Stimulated activated CD8-positive, alpha-beta memory T cell treated with anti-CD3 and anti-CD28 coated beads, Interleukin-2, amount 100 ng/mL, for 1 hour (primary cell): ENCODE measurements at places on chromosomes 1 and 21.

- no peak for DNase-seq
These were observed 234.6 kb downstream of the BRINP3 start for GRCh38 chr1:190243056-190243455.

DNA sequence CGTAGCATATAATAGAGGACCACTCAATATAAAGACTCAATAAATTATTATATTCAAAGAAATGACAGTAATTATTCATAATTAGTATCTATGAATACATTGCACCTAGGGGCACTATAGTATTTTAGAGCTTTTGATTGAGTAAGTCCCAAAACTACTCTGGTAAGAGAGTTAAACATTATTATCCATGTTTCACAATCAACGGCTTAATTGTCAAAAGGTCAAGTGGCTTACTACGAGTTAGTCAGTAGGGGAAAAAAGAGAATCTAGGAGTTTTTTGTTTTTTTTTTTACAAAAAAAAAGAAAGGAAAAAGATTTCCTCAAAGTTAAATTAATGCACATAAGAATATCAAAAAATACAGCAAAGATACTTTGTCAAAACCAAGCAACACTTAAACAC lies 20.4 kb upstream of the LAMC1 start:
- no peak for DNase-seq

DNA sequence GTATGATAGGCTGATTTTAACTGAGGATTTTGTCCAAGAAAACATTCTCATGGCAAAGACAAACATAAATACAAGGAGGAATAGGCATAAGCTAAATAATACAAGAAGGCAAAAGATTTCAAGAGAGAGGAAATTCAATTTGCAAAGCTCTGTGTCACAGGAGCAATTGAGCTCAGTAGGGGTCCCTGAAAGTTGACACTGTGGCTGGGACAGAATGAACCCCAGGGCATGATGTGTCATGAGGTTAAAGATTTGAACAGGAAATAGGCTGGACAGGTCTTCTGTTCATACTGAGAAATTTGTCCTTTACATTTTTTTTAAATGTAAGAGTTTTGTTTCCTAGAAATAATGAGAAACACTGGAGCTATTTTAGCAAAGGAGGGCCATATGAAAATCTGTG lies 555.4 kb upstream of the NEGR1 start:
- no peak for DNase-seq

DNA sequence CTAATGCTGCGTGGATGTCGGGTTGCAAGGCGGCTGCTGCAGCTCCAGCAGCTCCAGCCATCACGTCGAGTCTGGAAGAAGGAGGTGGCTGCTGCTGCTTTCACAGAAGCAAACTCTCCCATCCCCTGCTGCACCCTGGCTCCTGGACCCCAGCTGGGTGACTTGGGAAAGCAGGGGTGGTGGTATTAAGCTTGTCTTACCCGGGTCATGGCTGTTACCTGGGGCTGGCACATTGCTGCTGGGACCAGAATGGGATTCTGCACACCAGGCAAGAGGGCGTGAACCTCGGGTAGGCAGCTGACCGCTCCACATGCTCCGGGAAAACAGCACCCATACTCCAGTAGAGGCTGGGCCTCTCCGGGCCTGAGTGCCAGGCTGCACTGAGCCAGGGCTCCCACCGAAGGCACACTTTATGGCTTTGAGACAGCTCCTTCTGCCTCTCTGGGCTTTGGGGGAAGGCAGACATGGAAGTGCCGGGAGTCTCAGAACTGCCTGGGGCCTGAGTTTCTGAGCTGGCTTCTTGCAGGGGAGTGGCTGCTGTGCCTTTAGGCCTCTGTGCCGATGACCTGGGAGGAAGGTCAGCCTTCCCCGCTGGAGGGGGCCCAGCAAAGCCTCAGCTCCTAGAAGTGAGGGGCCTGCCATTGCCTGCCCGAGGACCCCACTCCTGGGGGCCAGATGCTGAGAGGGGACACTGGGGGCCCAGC lies 1.2 kb downstream of the SMIM1 start:
- no peak for DNase-seq

- DNase-seq: no peak
These were observed 185.9 kb downstream of the GREM2 start for GRCh38 chr1:240426051-240426450.

- DNase-seq: no peak
These were observed 362.2 kb downstream of the SRGAP2C start for GRCh38 chr1:121546830-121547591.

- no peak for DNase-seq
These were observed 175.8 kb downstream of the TYW3 start for GRCh38 chr1:74908797-74909196.

- no peak for DNase-seq
These were observed 237.8 kb upstream of the ADGRL2 start for GRCh38 chr1:81562934-81563333.

- DNase-seq: no peak
These were observed 68.2 kb downstream of the CLSTN1 start for GRCh38 chr1:9755441-9755995.

GRCh38 chr1:31980835-31981455 lies 32.7 kb upstream of the KHDRBS1 start:
- DNase-seq: no peak

DNA sequence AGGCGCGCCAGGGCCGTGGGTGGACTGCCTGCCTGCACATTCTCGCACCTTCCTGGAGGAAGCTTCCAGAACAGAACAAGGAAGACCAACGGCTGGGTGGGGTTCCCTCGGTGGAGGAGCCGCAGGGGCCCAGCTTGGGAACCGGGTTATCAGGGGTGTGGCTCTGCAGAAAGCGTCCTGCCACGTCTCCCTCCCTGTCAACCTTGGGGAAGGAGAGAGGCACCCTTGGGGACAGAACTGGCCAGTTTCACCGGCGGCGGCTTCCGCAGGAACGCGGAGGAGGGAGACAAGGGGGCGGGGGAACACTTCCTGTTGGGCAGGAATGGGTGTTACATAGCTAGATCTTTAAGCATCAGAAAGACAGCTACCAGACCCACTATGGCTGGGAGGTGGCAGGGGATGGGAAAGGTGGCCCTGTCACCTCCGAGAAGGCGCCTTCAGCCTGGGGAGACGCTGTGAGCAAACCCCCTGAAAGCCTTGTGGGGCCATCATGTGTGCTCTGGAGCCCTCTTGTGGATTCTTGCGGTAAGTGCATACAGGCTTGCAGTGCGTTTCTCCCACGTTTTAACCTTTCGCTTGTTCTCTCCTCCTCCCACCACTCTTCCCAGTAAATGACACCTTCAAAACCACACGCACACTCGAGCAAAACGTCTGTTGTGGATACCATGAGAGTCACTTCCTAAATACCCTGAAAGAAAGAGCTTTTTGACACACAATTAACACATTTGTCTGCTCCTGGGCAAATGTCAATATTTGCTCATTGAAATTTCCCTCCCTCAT lies 3.8 kb upstream of the PLEKHA6 start:
- DNase-seq: peak; percentile 42

GRCh38 chr1:54312796-54313316 lies 93.3 kb downstream of the SSBP3 start:
- no peak for DNase-seq

- no peak for DNase-seq
These were observed 9.7 kb upstream of the ARHGEF16 start for GRCh38 chr1:3444736-3445135.

- no peak for DNase-seq
These were observed 3.3 kb upstream of the GOLT1A start for GRCh38 chr1:204216880-204217647.

- DNase-seq: no peak
These were observed 30.8 kb downstream of the IER5 start for GRCh38 chr1:181119093-181119989.

- DNase-seq: no peak
These were observed 44.4 kb downstream of the COLGALT2 start for GRCh38 chr1:183993132-183993531.

GRCh38 chr1:231940701-231941100 lies 314.1 kb downstream of the DISC1 start:
- DNase-seq: no peak

GRCh38 chr1:54549181-54549924 lies 1.3 kb downstream of the ACOT11 start:
- DNase-seq: no peak

GRCh38 chr1:54926970-54927369 lies 40.0 kb upstream of the DHCR24 start:
- no peak for DNase-seq

DNA sequence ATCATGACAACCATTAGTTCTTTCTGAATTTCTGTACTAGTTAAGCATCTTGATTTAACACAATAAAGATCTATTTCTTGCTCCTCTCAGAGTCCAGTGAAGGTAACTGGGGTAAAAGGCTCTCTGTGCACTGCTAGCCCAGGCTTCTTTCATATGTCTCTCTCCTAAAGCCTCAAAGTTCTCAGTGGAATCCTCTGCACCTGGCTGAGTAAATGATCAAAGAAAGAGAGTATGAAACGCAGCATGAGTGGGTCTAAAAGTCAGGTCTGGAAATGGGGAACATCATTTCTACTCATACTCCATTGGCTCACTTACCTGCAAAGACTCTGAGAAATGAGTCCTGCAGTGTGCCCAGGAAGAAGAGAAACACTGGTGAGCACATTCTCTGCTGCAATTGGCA lies 418.5 kb downstream of the PTPRC start:
- no peak for DNase-seq

- no peak for DNase-seq
These were observed 38.8 kb upstream of the SRSF10 start for GRCh38 chr1:24018611-24019580.

DNA sequence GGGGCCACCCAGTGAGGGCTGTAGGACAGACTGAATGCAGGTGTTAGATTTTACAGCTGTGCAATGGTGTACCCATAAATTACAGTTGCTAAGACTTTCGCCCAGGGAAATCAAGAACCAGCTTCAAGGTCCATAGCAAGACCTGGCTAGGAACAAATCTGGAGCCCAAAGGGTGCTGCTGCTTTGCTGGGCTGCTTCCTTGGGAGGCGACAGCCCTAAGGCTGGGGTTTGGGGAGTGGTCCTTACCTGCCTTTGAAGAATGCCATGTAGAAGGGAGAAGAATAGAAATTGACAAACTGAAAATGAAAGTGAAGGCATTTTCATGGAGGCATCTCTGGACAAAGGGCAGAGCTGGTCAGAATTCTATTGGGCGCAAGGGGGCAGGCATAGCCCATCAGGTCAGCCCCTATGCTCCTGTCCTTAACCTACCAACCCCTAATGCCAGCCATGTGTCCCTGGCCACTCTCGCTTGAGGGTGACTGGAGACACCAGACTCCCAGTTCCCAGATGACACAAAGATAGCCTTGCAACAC lies 7.6 kb upstream of the ARHGEF19 start:
- no peak for DNase-seq

DNA sequence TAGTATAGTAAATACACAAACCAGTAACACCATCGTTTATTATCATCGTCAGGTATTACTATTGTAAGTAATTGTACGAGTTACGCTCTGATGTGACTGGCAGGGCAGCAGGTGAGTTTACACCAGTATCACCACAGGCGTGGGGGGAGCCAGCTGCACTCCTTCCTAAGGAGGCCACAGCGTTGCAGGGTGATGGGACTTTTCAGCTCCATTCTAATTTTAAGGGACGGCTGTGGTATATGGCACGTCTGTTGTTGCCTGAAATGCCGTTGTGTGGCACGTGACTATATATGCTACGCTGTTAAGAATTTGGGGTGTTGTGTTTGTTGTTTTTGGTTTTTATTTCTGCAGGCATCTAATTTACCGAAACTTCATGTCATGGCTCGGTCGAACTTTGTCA lies 164.8 kb upstream of the COL6A1 start:
- no peak for DNase-seq

- no peak for DNase-seq
These were observed 12.0 kb upstream of the PLA2G2C start for GRCh38 chr1:20198296-20198695.

GRCh38 chr1:221315330-221315729 lies 426.6 kb downstream of the DUSP10 start:
- DNase-seq: no peak

DNA sequence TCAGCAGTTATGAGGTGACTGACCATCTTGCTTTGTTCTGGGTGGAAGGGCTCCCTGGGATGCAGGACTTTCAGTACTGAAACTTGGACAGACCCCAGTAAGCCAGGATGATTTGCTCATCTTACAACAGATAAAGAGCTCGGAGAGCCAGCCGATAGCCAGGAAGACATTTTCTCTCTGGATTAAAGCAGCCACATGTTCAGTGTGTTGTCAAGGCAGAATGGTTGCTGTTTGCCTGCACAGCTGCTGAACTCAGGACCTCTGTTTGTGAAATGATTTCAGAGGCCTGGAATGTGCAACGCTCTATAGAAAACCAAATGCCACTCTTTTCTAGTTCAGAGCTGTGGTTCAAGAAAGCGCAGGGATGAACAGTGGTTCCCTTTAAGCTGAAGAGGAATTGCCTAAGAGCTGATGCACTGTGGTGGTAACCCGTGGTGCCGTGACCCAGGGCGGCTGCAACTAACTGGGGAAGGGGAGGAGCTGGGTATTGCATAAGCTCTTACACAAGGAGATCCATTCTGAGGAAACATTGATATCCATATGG lies 40.7 kb downstream of the CASQ2 start:
- DNase-seq: no peak

DNA sequence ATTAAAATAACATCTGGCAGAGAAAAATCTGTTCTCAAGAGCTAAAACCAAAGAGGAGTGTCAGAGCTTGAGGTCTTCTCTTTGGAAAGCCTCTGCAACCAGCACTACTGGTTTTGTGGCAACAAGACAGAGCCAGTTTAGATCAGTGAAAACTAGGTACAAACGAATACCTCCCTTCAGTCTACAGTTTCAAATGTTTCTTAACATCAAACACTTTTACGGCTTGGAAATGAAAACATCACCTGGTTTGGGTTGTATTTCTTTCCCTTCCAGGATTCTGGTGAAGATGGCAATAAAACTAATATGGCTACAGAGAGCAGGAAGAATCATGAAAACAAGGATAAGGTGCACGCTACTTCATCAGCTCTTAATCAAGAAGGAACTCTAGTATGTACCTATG lies 339.4 kb upstream of the ESRRG start:
- no peak for DNase-seq

DNA sequence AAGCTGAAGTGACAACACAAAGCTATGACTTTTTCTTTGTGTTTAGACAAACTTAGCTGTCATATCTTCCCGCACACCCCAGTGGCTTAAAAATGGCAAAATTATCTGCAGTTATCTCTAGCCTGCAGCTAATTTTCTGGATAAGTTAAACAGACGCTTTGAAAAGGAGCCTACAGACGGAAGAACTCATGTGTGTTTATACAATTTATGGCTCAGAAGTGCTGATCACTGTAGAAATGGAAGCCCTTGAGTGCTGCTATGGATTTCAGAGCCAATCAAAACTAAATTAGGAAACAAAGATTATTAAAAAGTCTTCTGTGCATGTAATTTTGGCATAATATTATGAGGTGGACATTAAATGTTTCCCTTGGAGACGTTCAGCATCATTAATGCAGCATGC lies 11.6 kb downstream of the NTNG1 start:
- DNase-seq: no peak

GRCh38 chr1:73604739-73605138 lies 593.2 kb downstream of the LRRIQ3 start:
- DNase-seq: no peak

DNA sequence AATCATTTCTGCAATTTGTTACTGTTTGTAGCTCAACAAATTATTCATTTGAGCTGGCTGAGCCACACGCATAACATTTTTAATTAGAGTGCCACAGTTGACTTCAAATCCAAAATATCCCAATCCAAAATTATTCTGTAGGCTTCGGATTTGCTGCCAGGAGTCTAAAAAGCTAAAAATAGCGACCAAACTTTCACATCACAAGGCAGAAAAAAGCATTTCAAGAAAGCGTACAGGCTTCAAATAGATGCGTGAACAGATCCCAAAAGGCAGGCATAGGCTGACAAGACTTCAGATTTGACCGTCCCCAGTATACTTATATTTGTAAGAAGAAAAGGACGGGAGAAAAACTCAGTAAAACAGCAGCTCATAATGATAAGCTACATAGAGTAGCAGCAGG lies 24.3 kb upstream of the TIAM1 start:
- DNase-seq: no peak
